CD4-positive, alpha-beta T cell (primary cell): ENCODE measurements at places on chromosomes 2 and 18. TPM values are rescaled to one million over a fixed set of nuclear protein-coding genes. Genes with fewer than 3 reads are reported as not detected.

KCNG3 gene
- total RNA-seq = 0.49 TPM

ADCY3 gene
- total RNA-seq = 31.4 TPM

GPR45 gene
- not detected for total RNA-seq

OR6B2 gene
- total RNA-seq = not detected

ONECUT2 gene
- total RNA-seq = not detected

DSG2 gene
- total RNA-seq = 0.14 TPM

TLX2 gene
- total RNA-seq = 0.14 TPM
